ENCODE measurements at places on chromosomes 4 and X.

- DNase-seq = no peak
These were observed 1489.4 kb downstream of the RAPGEF2 start for GRCh38 chr4:160592258-160592657.

DNA sequence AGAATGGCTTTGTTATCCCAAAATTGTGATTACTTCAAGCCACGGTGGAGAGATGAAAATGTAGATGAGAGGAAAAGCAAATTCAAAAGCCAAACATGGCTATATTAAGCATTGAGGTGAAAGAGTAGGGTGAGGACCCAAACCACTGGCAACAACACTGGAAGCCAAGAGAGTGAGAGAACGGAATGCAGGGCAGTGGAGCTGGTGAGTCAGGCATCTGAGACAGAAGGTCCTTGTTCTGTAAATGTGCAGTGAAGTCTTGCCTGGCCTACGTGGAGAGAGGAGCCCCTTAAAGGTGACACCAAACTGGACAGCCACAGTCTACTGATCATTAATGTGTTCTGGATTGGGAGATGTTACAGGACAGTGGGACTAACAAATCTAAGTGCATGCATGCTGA is 22.8 kb upstream of the SEC24B start:
- DNase-seq = no peak

DNA sequence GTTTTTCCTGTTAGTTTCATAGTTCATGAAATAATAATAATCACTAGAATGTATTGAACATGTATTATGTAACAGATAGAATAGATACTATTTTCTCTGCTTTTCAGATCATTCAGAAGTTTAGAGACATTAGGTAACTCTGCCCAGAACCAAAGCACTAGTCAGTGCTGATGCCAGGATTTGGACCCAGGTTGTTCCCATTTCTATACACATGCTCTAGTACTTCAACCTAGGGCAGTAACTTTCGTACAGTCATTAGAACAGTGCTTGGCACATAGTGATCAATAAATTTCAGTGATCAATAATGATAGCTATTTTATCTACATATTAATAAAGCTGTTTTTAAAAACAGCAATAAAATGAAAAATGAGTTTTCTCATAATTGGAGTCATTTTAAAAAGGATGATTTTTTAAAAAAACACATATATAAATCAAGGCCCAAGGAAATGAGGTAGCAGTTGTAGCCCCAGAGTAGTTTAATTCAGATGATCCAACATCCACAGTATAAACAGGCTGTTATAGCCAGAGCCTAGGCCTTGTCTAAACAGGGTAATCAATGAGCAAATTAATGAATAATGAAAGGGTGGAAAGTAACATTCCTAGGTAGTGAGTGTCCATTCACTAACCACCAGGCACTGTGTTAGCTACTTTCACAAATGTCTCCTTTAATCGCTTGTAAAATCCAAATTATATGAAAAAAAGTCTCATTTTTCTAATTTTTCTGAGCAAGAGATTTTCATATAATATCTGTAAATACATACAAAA is 25.6 kb downstream of the TXK start:
- DNase-seq = no peak

- no peak for DNase-seq
These were observed 145.0 kb downstream of the SOWAHB start for GRCh38 chr4:76752861-76753501.

DNA sequence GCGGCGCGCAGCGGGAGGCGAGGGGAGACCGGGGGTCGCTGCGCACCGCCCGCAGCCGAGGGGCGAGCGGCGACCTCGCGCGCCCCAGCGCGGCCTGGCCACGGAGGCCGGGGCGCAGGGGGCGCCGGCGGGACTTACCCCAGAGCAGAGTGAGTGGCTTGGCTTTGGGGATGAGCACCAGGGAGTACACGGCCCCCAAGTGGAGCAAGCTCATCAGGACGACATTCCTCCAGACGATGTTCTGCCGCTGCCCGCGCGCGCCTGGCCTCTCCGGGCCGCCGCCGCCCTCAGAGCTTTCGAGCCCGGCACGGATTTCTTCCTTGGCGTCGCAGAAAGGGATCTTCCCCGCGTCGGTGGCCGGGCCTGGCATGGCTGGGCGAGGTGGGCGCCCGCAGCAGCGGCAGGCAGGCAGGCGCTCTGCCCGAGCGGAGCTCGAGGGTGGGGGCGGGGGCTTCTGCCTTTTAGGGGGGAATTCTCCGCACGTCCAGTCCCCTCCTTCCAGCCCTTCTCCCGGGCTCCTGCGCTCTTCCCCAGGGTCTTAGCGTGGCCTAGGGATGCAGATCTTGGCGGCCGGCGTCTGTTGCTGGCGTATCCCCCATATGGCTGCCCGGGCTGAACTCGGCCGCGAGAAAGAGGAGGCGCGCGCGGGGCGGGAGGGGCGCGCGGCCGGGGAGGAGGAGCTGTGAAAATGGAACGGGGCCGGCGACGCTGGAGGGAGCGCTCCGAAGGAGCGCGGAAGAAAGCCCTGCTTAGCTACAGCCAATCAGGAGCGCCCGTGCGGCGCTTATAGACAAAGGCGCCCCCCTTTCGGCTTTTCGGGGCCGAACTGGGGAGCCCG is at the start of gene SCD5:
SCD5 (minus strand) TSS at position 629 of the 838 bp plus-strand sequence; CDS start at position 370, 259 bp downstream.
- peak; percentile 34 for DNase-seq

- DNase-seq = no peak
These were observed 72.9 kb upstream of the GYPA start for GRCh38 chr4:144213371-144213770.

Measured in activated CD8-positive, alpha-beta memory T cell treated with anti-CD3 and anti-CD28 coated beads for 48 hours (primary cell).